ENCODE measurements at places on chromosomes 5 and 9.

- DNase-seq = no peak
These were observed 2.9 kb downstream of the PBX3 start for GRCh38 chr9:125749951-125750626.

- no peak for DNase-seq
These were observed 264.6 kb downstream of the NDUFS4 start for GRCh38 chr5:53825016-53825415.

DNA sequence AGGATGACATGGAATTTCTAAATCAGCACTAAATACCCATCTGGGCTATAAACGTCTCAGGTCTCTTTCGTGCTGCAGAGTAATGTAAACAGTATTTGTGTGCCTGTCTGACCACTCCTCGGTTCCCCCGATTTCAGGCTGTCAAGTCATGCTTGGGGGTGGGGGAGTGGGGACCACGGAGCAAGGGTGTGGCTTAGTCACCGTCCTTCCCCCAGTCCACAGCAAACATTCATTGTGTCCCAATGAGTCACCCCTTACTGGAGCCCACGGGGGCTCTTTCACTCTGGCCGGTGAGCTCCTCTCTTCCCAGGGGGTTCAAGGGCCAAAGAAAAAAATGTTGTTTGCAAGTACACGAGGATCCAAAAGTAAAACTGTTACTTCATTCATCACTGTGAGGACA, 72.4 kb upstream of the ICE1 start:
- DNase-seq = no peak

GRCh38 chr5:14871214-14872069, at the start of gene ANKH:
Gene ANKH (minus strand): TSS chr5:14871778. CDS start chr5:14871447, 331 bp downstream.
- peak; percentile 86 for DNase-seq

- no peak for DNase-seq
These were observed 243.0 kb upstream of the PTPRD start for GRCh38 chr9:10855847-10856246.

- DNase-seq = no peak
These were observed 253.3 kb downstream of the DMAC1 start for GRCh38 chr9:7546261-7546660.

GRCh38 chr5:148620696-148621095, 33.6 kb downstream of the HTR4 start:
- no peak for DNase-seq
